ENCODE measurements at places on chromosomes 5 and 9.

DNA sequence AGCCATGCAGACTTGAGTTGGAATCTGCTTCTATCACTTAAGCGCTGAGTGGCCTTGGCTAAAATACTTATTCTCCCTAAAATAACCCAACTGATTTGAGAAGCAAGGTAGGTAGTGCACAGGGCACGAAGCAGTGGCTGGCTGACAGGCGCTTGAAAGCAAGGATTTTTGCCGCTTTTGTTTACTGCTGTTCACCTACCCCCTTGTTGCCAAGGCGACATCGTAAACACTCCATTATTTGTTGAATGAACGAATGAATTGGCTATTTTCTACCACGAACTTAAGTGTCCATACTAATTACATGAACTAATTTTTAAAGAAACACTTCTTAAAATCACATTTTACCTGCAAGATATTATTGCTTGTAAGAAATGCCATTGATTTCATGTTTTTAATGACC, 98.0 kb downstream of the ANKH start:
- no peak for DNase-seq

GRCh38 chr5:84791730-84792129, 407.1 kb upstream of the EDIL3 start:
- DNase-seq = no peak

- no peak for DNase-seq
Measured at GRCh38 chr5:168153263-168153875, 138.1 kb upstream of the WWC1 start.

GRCh38 chr9:128781187-128782070, 5.6 kb upstream of the TBC1D13 start:
- DNase-seq = no peak

DNA sequence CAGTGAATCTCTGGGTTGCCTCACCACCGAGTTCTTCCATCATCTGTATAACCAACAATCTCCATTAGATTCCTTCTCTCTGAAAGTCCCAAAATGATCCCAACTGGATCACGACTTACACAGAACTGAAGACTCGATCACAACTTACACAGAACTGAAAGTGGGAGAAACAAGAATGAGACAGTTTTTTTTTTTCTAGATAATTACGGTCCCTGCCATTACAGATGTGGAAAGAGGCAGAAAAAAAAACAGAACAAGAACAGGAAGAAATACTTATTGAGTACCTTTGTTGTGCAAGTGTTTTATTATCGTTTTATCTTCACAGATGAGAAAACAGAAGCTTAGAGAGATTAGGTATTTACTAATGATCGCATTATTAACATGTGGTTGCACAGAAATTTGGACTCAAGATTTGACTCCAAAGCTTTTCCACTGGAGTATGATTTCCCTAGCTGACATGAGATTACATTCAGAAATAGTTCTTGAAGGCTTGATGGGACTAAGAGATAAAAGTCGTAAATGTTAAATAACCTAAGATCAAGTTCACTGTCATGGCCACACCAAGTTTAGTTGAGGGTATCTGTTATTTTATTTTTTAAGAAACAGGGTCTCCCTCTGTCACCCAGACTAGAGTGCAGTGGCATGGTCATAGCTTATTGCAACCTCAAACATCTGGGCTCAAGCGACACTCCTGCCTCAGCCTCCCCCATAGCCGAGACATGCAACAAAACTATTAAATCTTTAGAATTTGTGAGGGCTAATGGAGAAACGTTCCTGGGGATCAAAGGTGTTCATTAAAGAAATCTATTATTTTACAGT, 8.9 kb downstream of the PLK2 start:
- no peak for DNase-seq

Data from activated gamma-delta T cell (primary cell).